ENCODE measurements at places on chromosomes 2 and 18.
A peak's percentile ranks its signal among the peaks of the same experiment; 100 is the strongest.

GRCh38 chr2:137173463-137173862 is 408.1 kb downstream of the THSD7B start:
- peak; percentile 23 for DNase-seq

DNA sequence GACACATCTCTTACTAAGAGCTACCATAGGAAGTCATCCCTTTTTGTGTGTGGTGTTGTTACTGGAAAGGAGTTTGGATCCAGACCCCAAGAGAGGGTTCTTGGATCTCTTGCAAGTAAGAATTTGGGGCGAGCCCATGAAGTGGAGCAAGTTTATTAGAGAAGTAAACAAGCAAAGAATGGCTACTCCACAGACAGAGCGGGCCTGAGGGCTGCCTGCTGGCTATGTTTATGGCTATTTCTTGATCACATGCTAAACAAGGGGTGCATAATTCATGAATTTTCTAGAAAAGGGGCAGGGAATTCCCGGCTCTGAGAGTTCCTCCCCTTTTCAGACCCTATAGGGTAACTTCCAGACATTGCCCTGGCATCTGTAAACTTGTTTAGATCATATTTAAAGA is 30.6 kb upstream of the PXDN start:
- DNase-seq, result no peak

DNA sequence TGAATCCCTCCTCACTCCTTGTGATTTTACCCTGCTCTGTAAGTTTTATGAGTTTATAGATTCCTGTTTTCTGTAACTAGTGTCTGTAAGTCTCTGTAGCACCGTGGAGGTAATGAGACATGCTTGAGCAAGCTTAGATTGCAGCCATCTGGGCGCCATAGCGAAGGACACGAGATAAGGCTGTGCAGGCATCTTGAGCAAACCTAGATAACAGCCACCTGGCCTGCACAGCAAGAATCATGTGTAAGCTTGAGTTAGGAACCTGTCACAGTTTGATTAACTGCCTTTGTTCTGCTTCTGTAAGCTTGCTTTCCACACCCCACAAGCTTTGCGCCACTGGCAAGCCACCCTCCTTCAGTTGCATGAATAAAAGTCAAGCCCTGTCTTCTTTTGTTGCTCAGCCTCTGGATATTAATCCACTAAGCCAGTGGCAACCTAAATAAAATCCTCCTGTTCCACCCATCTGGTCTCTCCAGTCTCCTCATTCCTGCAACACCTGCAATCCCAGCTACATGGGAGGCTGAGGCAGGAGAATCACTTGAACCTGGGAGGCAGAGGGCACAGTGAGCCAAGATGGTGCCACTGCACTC is 270.6 kb upstream of the RGPD4 start:
- no peak for DNase-seq

- DNase-seq, result no peak
Measured at GRCh38 chr2:128375454-128375853, 56.8 kb upstream of the HS6ST1 start.

- DNase-seq, result no peak
Measured at GRCh38 chr2:177207101-177207500, 5.5 kb upstream of the HNRNPA3 start.

DNA sequence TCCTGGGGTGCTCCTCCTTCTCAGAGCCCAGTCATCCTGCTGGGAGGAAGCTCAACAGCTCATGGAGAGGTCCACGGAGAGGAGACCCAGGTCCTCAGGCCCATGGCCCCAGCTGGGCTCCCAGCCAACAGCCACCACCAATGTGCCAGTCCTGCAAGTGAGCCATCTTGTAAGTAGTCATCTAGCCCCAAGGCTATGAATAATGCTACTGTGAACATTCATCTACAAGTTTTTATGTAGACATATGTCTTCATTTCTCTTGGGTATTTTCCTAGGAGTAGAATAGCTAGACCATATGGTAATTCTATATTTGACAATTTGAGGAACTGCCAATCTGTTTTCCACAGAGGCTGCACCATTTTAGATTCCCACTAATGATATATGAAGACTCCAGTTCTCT is 166.1 kb downstream of the MTCL1 start:
- no peak for DNase-seq

GRCh38 chr2:46239175-46239846 is 57.9 kb upstream of the EPAS1 start:
- no peak for DNase-seq

- DNase-seq, result no peak
Measured at GRCh38 chr2:38719706-38720105, 31.5 kb downstream of the SRSF7 start.

DNA sequence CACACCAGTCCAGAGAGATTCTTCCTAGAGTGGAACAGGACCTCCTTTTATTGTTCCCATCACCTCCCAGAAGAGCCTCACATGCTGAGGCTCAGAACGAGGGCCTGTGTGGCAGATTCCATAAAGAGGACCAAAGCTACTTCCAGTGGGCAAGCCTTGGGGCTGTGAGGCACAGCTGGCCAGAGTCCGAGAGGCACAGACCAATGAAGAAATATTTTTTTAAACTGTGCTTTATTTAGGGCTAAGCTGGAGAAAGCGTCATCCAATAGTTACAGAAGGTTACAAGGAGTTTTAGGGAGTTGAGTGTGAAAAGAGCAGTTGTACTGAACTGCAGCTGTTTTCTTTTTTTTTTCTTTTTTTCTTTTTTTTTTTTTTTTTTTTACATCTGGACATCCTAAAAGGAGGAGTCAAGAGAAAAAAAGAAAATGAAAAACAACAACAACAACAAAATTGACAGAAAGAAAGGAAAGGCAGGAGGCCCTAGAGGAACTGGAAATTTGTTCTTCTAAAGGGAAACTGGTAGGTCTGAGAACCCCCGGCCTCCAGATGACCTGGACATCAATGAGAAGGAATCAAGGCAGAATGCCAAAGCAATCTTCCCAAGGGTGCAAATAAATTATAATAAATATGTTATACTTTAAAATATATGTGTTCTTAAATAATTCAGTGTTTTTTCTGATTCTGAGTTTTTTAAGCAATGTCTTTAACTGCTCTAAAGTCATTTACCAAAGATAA is 322.6 kb downstream of the CELF4 start:
- no peak for DNase-seq

DNA sequence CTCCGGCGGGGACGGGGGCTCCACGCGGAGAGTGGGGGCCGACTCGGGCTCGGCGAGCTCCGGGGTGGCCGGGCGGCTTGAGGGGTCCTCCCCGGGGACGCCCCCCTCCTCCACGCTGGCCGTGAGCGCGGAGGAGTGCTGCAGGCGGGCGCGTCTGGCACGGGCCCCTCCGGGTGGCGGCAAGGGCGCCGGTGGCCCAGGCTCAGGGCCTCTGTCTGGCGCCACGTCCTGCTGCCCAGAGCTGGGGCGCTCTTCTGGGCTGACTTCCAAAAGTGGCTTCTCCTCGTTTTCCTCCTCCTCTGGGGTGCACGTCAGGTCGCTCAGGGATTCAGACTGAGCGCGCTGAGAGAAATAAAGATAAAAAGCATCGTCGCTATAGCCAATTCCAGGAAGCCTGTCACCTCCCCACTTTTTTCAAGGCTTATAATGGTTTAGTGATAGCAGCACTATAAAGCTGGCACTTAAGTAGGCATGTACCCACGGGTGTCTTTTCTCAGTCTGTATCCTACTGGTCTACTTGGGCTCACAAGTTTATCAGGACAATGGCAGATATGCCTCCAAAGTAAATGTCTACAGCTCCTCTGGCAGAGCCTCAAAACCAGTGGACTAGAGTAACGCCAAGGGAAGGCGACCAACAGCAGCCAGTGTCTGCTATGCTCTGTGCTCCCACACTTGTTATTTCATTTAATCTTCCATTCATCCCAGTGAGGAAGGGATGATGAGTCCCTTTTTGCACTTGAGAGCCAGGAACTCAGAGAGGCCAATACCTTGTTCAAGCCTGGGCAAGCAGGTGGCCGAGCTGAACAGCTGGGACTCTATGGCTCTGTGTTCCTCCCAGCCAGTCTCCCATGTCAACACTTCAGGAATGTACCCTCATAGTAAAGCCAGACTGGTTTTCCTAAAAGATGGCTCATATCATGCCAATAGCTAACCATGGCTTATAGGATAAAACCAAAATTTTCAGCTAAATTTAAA is 92.6 kb upstream of the MGAT4A start:
- no peak for DNase-seq

DNA sequence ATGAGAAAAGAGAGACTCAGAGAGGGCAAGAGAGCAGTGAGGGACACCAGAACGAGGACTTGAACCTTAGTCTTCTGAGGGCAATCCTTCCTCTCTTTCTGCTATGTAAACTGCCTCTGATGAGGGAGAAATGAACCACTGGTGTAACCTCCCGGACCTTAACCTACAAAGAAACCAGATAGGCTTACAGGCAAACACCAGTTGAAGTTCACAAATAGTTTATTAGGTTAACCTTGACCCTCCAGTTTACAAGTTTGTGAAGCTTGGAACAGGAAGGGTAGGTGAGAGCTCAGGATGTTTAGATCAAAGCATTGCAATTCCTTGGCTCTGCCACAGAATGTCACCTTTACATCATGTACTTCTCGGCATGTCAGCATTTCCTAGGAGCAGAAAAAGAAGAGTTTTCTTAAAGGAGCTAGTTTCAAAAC is 486.4 kb upstream of the SPRED2 start:
- no peak for DNase-seq

- no peak for DNase-seq
Measured at GRCh38 chr2:235545339-235546150, 51.7 kb downstream of the AGAP1 start.

DNA sequence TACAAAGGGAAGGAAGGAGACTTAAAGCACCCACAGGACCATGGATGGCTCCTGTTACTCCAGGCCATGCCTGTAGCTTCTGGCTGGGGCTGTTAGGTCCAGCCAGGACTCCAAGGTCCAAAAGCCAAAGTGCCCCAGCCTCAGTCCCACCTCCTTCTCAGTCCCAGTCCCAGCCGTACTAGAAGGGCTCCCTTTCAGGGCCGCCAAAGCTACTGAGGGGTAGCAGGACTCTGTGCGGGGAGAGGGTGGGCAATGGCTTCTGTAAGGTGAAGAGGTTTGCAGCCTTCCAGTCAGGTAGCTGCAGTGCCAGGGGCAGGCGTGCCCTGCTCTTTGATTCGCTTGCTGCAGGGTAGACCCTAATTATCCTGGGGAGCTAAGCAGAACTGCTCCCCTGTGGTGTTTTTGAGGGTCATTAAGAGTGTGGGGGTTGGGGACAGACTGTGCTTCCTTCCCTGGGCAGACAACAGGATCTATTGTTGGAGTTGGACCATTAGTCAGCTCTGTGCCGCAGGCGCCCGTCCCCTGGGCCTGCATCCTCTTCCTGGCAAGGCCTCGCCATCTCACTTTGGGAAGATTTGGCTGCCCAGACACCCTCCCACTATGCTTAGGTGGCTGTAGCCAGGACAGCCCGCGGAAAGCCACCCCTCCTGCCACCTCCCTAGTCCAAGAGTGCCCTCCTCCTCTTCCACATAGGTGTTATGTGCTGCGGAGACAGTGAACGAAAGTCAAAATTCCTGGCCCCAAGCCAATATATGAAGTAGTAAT is 118.8 kb downstream of the ZBTB7C start:
- DNase-seq, result no peak

DNA sequence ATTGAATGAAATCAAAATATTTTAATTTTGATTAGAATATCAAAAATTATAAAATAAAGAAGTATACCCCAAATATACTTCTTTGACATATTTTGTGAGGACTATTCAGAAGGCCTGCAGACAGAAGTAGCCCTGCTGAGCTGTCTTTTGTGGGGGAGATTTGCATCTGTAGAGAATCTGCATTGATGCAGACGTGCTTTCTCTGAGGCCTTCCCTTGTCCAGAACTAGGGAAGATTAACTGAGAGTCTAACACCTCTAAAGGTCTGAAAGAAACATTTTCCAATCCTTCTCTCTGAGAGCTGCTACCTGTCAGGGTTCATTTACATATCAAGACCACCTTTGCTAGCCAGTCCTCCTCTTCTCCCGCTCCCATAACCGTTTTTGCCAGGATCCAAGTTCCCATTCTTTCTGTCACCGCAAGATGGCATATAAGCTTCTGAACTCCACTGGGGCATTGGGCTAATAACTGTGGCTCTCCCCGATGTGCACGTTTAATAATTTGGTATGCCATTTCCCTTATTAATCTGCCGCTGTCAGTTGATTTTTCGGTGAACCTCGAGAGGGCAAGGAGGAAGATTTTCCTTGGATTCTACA is 510.4 kb upstream of the CNTNAP5 start:
- DNase-seq, result no peak

DNA sequence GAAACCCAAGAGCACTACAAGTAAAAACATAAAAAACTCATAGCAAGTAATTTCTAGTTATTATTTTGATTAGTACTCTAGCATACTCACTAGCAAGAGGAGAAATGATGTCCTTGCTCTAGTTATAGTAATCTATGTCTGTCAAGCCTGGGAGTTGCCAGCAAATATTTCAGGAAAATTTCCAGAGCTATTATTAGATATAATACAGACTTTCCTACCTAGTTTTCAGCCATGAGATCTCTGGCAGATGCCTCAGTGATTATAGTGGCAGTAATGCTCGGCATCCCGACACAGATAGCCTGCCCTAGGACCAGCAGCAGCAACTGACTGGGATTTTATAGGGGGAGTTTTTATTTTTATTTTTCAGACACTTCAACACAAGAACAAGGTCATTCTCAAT is 224.4 kb downstream of the ZNF385B start:
- peak; percentile 14 for DNase-seq

DNA sequence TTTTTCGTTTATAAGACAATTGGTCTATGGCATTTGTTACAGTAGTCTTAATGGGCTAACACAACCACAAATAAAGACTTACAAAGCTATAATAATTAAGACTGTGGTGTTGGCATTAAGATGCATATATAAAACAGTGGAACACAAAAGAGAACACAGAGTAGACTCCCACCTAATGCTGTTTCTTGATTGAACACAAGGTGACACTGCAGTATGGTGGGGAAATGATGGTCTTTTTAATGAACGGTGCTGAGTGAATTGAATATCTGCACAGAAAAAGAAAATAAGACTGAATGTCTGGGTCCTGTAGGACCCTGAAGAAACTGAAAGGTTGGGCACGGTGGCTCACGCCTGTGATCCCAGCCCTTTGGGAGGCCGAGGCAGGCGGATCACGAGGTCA is 1136.6 kb upstream of the NXPH2 start:
- no peak for DNase-seq

- DNase-seq, result peak; percentile 83
Measured at GRCh38 chr2:172098650-172099471, 3.8 kb downstream of the DLX2 start.

- DNase-seq, result no peak
Measured at GRCh38 chr2:842151-842803, 108.4 kb upstream of the SNTG2 start.

DNA sequence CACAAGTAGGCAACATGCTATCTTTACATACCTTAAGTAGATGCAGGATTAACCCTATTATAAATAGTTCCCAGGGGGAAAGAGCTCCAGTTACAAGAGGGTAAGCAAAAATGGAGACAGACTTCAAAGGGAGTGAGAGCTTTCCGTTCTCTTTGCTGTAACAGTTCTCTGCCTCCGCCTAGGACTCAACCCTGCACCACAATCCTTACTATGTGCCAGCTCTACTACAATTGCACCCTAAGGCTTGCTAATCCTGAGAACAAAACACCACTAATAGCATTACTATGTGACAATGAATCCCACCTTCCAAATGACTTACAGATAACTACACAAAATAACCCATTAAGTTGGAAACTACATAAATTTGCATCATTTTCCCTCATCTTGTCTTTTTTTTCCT is 7.7 kb downstream of the ZBTB14 start:
- no peak for DNase-seq

Data from AG20443 (cell line).